Right cardiac atrium (tissue), 5 donors: ENCODE measurements at places on chromosomes 6 and 20. TPM values are rescaled to one million over a fixed set of nuclear protein-coding genes. Genes with fewer than 3 reads are reported as not detected.
A peak's percentile ranks its signal among the peaks of the same experiment; 100 is the strongest.

PACRG gene
- 4.8 TPM for total RNA-seq

GRCh38 chr6:13573669-13574110, 711 bp upstream of the SIRT5 start:
- DNase-seq = peak; percentile 38

PRL gene
- not detected for total RNA-seq

JAG1 gene
- 33.6 TPM for total RNA-seq

RAD21L1 gene
- not detected for total RNA-seq

SLC22A16 gene
- not detected for total RNA-seq

AGER gene
- total RNA-seq = 3.5 TPM

DNA sequence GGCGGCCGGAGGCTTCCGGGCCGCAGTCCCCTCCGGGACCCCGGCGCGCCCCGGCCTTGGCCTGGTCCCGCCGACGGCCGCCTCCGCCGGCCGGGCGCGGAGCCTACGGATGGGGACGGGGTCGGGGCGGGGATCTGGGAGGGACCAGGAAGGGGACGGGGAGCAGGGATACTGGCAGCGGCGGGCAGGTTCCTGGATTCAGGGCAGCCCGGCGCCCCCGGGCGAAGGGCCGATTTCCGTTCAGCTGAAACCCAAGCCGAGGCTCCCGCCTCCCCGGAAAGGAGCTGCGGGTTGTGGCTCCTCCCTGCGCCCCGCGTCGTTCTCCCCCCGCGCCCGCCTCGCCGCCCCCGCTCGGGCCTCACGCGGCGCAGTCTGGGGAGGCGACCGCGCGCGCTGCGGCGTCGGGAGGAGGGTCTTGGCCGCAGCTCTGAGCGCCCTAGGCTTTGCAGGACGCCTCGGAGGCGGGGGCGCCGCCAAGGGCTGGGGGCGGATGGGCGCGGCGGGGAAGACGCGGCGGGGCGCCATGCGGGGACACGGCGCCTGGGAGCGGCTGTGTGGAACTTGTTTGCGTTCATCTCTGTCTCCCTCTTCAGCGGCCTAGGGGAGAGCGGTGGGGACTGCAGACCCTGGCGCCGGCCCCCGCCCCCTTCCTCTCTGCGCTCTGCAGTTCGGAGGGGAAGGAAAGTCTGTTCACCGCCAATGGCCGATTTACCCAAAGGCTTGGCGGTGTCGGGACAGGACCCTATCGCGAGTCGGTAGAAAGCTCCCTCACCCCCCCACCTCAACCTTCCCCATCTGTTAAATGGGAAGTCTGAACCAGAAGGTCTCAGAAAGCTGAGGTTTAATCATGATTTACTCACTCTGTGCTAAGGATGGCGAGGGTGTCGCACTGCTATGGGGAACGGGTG, 22.7 kb upstream of the TMEM181 start:
- peak; percentile 64 for DNase-seq

- no peak for DNase-seq
These were observed 84.7 kb upstream of the SUPT3H start for GRCh38 chr6:45462190-45463134.

REM1 gene
- 1.6 TPM for total RNA-seq

OR2B6 gene
- not detected for total RNA-seq

GRCh38 chr6:139262519-139263300, 29.1 kb downstream of the TXLNB start:
- DNase-seq = no peak

ZNF165 gene
- 0.28 TPM for total RNA-seq

DNA sequence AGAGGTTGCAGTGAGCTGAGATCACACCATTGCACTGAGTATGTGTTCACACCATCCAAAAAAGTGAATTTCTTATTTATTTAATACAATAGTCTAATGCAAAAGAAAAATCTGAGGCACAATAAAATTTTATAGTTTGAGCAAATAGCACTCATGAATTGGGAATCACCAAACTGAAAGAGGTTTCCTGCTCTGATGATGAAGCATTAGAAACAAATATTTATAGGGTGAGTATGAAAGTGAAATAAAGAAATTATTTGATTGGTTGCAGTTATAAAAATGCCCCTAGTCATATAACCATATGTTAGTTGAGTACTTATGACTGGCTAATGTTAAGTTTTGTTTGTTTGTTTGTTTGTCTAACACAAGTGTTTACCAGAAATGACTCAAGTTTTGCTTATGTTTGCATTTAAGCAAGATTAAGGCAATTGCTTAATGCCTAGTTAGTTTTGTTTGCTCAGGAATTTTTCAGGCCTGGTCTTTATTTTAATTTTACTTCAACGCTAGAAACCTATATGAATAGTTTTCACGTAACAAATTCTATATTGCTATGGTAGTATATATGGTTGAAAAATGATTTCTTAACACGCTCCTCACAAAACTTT, 151.5 kb upstream of the FAM83B start:
- no peak for DNase-seq

GRM1 gene
- 0.89 TPM for total RNA-seq

DNA sequence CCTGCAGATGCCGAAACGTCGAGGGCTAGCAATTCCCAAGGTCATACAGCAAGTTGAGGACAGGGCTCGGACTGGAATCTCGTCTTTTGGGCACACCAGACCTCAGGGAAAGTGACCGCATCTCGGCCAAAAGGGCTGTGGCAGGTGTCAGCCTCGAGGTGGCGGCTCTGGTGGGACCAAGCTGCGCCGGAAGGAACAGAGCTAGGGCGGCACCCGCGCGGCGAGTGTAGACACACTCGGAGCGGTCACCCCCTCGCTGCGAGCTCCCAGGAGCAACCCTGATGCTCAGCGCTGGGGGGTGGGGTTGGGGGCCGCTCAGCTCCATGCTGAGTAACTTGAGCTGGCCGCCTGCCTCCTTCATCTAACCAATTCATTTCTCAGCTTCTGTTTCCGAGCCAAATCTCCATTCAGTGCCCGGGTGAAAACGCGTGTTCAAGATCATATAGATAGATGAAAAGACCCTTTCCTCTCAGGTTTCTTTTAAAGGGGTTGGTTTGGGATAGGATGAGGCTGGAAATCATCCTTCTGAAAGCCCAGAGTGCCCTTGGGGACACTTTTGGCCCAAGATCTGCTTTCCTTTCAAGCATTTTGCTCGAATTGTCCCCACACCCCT, 2.2 kb upstream of the TUBB2B start:
- DNase-seq = peak; percentile 60
